ENCODE measurements at places on chromosomes 16 and 17.

DNA sequence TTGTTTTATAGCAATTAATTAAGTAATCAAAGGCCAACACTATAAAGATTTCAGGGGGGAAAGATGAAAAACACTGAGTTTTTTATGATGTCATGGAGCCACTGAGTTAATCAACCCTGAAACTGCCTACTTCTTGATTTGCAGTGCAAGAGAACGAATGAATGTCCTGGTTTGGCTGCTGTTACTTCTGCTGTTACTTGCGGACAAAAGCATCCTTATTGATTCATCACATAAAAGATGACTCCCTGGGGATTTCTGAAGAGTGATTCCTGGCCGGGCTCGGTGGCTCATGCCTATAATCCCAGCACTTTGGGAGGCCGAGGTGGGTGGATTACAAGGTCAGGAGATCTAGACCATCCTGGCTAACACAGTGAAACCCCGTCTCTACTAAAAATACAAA, 10.9 kb upstream of the SPNS3 start:
- no peak for DNase-seq

DNA sequence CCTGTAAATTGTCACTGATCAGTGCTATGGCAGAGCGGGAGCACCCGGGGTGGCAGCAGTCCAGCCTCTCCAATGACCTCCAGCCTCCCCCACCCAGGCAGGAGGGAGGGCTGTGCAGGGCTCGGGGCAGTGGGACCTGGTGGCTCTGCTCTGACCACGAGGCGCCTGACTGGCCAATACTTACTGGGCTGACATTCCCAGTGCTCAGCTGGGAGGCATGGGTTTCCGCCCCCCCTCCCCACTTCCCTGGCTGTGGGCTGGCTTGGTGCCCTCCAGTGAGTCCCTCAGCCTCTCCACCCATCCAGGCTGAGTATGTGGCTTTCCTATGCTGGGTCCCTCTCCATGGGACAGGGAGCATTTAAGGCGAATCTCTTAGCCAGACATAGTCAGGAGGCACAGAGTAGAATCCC, 2.7 kb downstream of the SOCS3 start:
- DNase-seq = no peak

- DNase-seq = no peak
Observed at GRCh38 chr17:9839433-9839832, 13.7 kb downstream of the GLP2R start.

DNA sequence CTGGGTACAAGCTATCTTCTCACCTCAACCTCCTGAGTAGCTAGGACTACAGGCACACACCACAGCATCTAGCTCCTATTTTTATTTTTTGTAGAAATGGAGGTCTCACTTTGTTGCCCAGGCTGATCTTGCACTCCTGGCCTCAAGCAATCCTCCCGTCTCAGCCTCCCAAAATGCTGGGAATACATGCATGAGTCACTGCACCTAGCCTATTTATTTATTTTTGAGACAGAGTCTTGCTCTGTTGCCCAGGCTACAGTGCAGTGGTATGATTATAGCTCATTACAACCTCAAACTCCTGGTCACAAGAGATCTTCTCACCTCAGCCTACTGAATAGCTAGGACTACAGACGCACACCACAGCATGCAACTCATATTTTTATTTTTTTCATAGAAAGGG, 40.1 kb upstream of the RGS9 start:
- no peak for DNase-seq

DNA sequence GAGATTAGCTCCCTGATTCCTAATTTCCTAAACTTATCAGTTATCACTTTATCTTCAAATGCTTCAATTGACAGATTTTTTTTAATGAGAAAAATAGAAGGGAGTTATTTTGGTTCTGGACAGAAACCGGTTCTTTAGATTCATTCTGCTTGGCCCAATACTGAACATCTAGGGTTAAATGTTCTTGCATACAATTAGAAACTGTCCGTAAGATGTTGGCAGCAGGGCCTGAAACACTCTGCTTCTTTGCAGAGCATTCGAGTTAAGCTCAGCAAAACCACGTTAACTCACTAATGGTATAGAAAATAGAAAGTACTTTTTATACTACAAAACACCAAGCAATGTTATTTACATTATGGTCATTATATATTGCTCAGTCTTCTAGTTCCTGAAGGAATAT, 7.2 kb downstream of the SHCBP1 start:
- DNase-seq = no peak

- DNase-seq = no peak
Observed at GRCh38 chr16:12406926-12407690, 396.6 kb downstream of the CPPED1 start.

DNA sequence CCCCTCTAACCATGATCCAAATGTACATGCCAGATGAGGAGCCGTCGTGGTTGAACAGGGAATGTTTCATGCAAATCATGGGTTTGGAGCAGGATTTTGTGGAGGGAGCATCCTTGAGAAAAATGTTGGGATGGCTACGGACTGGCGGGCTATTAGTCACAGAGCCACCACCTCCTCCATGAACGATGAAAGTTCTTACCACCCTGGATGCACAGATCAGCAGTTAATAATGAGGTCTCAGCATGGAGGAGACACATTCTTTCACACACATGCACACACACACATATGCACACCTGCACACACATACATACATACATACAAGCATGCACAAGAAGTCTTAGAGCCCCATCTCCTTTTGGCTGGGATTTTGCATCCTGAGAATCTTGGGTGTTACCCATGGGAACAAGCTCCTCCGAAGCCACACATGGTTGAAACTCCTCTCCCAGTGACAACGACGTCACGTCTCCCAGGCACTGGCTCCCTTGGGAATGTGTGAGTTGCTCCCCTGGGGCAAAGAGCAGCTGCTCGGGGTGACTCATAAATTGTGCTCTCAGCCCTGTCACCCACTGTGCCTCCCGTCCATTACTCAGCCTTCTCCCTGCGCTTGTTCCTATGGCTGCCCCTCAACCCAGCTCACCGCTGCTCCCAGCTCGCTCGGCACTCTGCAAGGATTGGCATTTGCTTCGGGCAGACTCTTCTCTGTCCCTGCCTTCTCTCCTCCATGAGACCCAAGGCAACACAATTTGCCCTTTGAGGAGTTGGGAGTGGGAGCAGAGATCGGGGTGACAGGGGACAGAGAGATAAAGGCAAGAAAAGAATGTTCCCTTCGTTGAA, 344.6 kb downstream of the SOX9 start:
- no peak for DNase-seq

- DNase-seq = no peak
Observed at GRCh38 chr17:63925615-63926014, 6.5 kb downstream of the CD79B start.

DNA sequence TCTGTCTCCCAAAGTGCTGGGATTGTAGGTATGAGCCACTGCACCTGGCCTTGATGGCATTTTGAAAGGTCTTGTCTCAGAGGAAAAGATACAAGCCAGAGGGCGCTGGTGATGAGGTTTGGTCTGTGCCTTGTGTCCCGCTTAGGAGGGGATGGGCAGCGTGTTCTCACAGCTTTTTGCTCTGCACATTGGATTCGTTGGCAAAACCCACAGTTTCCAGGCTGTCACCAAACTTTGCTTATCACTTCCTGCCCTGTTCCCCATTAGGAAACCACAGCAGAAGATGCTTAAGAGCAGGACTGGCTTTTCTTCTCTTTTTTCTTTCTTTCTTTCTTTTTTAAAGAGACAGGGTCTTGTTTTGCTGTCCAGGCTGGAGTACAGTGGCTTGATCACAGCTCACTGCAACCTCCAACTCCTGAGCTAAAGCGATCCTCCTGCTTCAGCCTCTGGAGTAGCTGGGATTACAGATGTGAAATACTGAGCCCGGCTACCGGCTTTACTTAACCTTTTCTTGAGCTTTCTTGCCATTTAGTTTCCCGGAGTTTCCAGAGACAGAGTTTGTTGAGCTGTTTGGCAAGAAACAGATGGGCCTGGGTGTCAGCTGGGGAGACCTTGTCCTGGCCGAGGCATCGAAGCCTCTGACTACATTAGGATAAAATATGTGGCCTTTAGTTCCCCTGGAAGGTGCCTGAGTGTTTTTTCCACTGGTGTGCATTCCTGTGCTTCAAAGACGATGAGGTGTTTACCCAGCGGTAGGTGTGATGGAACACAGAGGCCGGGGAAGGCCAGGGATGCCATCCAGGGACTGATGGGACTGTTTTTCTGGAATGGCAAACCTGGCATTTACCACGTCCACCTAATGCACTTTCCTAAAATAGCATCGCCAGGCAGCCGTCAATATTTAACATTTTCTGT, 112.9 kb downstream of the ABCC1 start:
- no peak for DNase-seq

- no peak for DNase-seq
Observed at GRCh38 chr16:67243481-67243880, 3.8 kb downstream of the FHOD1 start.

- no peak for DNase-seq
Observed at GRCh38 chr17:81956607-81957589, 4.1 kb downstream of the NOTUM start.

- DNase-seq = no peak
Observed at GRCh38 chr16:13503960-13504635, 415.9 kb upstream of the ERCC4 start.

- no peak for DNase-seq
Observed at GRCh38 chr16:69888005-69888590, 63.0 kb upstream of the CLEC18A start.

- no peak for DNase-seq
Observed at GRCh38 chr16:68499006-68499405, 40.1 kb upstream of the ZFP90 start.

DNA sequence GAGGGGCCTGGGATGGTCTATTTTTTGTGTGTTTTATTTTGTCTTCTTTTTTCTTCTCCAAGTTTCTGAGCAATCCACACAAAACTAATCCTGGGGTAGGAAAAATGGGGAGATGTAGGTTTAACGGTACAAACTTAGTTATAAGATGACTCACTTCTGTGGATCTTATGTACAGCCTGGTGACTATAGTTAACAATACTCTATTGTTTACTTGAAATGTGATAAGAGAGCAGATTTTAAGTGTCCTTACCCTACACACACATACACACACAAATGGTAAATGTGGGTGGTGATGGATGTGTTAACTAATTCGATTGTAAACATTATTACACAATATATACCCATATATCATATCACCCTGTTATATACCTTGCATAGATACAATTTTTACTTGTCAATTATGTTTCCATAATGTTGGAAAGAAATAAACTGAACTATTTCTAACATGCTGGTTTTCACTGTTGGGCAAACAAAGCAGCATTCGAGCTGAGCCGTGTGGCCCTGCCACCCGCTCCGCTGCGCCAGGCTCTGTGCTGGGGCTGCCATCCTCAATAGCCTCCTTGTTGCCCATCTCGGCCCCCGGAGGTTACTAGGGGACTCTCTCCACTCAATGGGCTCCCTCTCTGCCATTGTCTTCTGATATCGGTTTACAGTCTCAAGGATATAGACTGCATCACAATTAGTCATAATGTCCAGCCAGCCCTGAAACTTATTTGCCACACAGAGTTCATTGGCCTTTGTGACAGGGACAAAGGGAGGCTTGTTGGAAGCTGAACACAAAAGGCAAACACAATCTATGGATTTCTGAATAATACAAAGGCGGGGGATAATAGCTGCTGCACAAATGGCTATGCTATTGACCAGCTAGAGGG, 380.3 kb upstream of the MAF start:
- DNase-seq = no peak

- peak; percentile 61 for DNase-seq
Observed at GRCh38 chr17:81519284-81520020, 6.9 kb upstream of the ACTG1 start.

GRCh38 chr17:32610943-32611342, 124.2 kb downstream of the CDK5R1 start:
- no peak for DNase-seq

DNA sequence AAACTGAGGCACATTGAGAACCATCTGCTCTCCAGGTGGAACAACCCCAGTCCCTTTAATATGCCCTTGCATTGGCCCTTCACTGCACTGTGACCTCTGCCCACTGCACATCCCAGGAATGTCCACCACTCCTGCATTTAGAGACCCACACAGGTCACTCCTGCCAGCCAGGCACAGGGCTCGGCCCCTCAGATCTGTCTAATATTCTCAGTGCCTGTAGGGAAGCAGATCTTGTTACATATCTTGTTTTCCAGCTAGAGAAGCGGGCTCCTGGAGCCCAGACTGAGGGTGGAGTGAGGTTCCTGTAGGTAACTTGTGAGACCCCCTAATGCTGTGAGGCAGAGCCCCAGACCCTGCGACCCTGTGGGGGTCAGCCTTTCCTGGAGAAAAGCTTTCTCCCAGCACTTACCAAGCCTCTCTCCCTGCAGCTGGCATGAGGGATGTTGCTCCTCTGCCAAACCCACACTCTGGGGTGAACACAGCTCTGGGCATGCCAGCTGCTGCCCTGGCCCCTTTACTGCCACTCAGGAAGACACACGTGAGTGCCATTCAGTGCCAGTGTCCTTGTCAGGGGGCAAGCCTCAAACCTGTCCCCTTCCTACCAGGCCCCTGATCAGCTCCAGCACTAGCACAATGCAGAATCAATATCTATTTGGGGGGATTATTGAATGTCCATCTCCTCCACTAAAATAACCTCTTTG, 40.3 kb upstream of the CRHR1 start:
- DNase-seq = no peak

- peak; percentile 21 for DNase-seq
Observed at GRCh38 chr16:49491771-49492761, 118.5 kb downstream of the C16orf78 start.

- DNase-seq = no peak
Observed at GRCh38 chr17:70955441-70955840, 786.1 kb downstream of the KCNJ2 start.

DNA sequence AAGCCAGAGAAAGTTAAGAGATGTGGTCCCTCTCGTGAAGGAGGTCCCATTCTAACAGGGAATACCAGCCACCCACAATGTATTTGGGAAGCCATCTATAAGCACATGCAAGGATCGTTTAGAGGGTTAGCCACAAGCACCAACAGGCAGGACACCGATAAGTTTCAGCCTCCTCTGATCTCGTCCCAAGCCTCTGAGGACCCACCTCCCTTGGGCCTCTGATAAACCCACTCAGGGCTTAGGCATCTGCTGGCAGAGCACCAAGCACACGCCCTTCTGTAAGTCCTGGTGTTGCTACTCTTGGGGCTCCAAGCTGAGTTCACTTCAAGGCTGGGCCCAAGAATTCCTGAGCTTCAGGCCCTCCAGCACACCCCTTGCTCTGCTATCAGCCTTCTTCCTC, 5.4 kb upstream of the PNPO start:
- DNase-seq = no peak
